ENCODE measurements at places on chromosomes 13 and 19. TPM values are rescaled to one million over a fixed set of nuclear protein-coding genes. Genes with fewer than 3 reads are reported as not detected.

DNA sequence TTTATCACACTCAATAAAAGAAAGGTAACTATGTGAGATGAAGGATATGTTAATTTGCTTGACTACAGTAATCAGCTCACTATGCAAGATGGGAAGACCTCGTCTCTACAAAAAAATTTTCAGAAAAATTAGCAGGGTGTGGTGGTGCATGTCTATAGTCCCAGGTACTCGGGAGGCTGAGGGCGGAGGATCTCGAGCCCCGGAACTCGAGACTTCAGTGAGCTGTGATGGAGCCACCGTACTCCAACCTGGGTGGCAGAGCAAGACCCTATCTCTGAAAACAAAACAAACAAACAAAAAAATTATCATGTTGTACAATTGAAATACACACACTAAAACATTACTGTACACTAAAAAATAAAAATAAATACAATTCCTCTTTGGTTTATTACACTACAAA lies 376.7 kb upstream of the KLHL1 start:
- peaks cover 6% of the 10 kb centered on the region for H3K36me3 ChIP-seq
- H3K4me3 ChIP-seq = no peak overlapping the region
- H3K27me3 ChIP-seq = no peaks in the 10 kb centered on the region
- H3K4me1 ChIP-seq = no peaks in the 10 kb centered on the region
- no peak overlapping the region for H3K27ac ChIP-seq

Gene ZNF112
- total RNA-seq = 14.8 TPM

DNA sequence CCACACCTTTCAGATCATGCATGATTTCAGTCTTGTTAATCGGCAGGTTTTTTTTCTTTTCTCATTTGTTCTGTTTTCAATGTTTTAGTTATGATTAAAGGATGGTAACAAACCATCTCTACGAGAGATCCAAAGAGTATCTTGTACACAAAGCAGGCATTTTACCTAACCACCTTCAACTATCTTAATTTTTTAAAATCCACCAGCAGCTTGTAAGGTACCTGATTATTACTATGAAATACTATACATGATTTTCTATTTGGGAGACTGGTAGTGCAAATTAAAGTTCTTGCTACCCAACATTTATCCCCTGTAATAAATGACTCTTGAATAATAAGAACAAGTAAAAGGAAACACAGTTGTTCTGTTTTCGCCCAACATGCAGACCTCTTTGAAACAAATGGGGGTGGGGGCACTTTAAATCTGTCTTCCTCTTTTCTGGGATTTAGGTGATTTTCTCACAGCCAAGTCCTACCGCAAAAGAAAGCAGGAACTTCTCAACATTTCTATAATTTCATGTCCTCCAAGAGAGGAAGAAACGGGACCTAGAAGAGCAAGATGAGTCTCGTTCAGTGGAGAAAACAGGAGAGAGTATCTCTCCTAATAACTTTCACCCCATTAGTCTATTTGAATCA lies 3.6 kb downstream of the POU4F1 start:
- peaks cover 96% of the 10 kb centered on the region for H3K27me3 ChIP-seq
- H3K4me1 ChIP-seq = peaks cover 19% of the 10 kb centered on the region
- H3K4me3 ChIP-seq = peak overlapping the region; percentile 76
- no peak overlapping the region for H3K27ac ChIP-seq
- no peak for DNase-seq
- peaks cover 6% of the 10 kb centered on the region for H3K36me3 ChIP-seq

DNA sequence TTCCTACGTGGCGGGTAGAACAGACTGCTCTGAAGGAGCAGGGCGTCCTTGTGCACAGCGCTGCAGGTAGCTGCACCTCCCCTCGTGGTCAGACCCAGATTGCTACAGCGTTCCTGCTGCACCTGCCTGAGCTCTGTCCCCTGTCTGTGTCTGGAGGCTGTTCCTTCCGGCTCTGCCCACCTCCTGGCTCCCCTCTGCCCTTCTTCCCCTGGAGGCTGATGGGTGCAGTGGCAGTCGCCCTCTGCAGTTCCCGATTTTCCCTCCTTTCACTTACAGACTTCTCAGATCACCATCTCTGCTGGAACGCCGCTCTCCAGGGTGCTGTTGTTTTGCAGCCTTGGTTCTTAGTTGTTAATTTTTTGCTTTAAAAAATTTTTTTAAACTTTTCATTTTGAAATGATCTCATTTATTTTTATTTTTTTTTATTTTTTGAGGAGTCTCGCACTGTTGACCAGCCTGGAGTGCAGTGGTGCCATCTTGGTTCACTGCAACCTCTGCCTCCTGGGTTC lies 53.6 kb downstream of the SMARCA4 start:
- peaks cover 15% of the 10 kb centered on the region for H3K36me3 ChIP-seq
- no peak for DNase-seq
- no peak overlapping the region for H3K4me3 ChIP-seq
- no peaks in the 10 kb centered on the region for H3K4me1 ChIP-seq
- no peaks in the 10 kb centered on the region for H3K27me3 ChIP-seq

GRCh38 chr13:44331912-44332851 lies 41.4 kb upstream of the SERP2 start:
- no peak overlapping the region for H3K4me3 ChIP-seq
- H3K27me3 ChIP-seq = no peaks in the 10 kb centered on the region
- peak overlapping the region; percentile 68 for H3K27ac ChIP-seq
- peaks cover 11% of the 10 kb centered on the region for H3K4me1 ChIP-seq
- DNase-seq = no peak
- H3K36me3 ChIP-seq = no peaks in the 10 kb centered on the region

GRCh38 chr19:3695986-3696659 lies 4.1 kb downstream of the PIP5K1C start:
- H3K27me3 ChIP-seq = no peaks in the 10 kb centered on the region
- H3K36me3 ChIP-seq = no peaks in the 10 kb centered on the region
- peaks cover 13% of the 10 kb centered on the region for H3K4me1 ChIP-seq
- no peak for DNase-seq

DNA sequence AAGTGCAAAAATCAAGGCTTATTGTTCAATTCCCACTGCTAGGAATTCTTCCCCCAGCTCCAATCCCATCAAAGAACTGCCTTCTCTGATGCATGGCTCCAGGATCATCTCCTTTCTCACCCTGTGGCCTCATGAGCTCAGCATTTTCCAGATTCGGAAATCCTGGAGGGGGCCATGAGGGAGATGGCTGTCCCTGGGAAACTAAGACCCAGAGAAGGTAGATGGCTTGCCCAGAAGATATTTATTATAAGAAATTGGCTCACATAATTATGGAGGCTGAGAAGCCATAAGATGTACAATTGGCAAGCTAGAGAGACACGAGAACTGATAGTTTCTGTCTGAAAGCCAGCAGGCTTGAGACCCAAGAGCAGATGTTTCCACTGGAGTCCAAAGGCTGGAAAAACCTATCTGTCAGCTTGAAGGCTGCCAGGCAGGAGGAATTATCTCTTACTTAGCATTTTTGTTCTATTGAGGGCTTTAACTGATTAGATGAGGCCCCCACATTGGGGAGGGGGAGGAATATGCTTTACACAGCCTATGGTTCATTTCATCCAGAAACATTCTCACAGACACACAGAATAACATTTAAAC lies 58.6 kb downstream of the GADD45B start:
- no peak for DNase-seq
- H3K36me3 ChIP-seq = peaks cover 3% of the 10 kb centered on the region
- H3K27ac ChIP-seq = peak overlapping the region; percentile 90
- H3K27me3 ChIP-seq = no peaks in the 10 kb centered on the region
- H3K4me3 ChIP-seq = no peak overlapping the region
- peaks cover 15% of the 10 kb centered on the region for H3K4me1 ChIP-seq

DNA sequence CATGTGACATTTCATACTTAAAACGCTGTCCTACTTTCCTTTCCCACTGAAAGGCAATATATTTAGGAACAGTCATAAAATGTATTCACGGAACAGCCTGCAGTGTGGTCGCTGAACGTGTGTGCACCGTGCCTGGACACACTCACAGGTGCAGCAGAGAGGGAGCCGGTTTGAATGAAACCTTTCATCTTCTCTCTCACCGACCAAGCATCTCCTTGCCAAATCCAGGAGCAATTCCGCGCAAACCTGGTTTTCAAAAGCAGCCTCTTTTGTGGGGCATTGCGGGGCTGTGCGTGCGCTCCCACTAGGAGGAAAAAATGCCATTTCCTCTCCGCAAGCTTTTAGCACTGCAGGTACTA lies 1.0 kb downstream of the DCLK1 start:
- peaks cover 50% of the 10 kb centered on the region for H3K27me3 ChIP-seq
- peaks cover 9% of the 10 kb centered on the region for H3K4me1 ChIP-seq
- H3K4me3 ChIP-seq = peak overlapping the region; percentile 96
- no peak for DNase-seq
- H3K27ac ChIP-seq = peak overlapping the region; percentile 70

DNA sequence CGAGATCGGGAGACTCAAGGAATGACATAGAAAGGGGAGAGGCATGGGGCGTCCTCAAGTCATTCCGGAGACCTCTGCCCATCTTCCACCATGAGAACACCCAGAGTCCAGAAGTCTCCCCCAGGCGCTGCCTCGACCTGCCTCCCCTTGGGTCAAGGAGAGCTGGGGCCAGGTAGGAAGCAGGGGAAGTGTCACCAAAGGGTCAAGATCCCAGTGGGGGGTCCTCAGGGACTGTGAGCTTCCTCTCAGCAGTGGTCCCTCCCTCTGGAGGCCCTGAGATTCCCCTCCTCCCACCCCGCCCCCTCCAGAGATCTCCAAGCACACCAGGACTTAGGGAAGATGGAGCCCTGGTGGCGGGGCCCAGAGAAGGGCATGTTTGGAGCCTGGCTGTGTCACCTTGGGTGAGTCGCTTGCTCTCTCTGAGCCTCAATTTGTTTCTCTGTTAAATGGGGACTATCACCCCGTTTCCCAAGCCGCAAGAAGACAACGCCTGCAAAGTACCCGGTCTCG lies 919 bp downstream of the DACT3 start:
- H3K4me1 ChIP-seq = peaks cover 31% of the 10 kb centered on the region
- H3K27me3 ChIP-seq = peaks cover 11% of the 10 kb centered on the region
- H3K36me3 ChIP-seq = no peaks in the 10 kb centered on the region

GRCh38 chr13:36829753-36830152 lies 10.7 kb downstream of the RFXAP start:
- DNase-seq = no peak
- H3K4me3 ChIP-seq = no peak overlapping the region
- H3K27me3 ChIP-seq = no peaks in the 10 kb centered on the region
- no peaks in the 10 kb centered on the region for H3K4me1 ChIP-seq
- no peak overlapping the region for H3K27ac ChIP-seq
- no peaks in the 10 kb centered on the region for H3K36me3 ChIP-seq

GRCh38 chr19:18254546-18255503 lies 19.4 kb downstream of the IQCN start:
- H3K27me3 ChIP-seq = peaks cover 31% of the 10 kb centered on the region
- DNase-seq = no peak
- no peaks in the 10 kb centered on the region for H3K4me1 ChIP-seq
- H3K4me3 ChIP-seq = no peak overlapping the region

Gene PDCD2L
- total RNA-seq = 15.1 TPM

GRCh38 chr19:32224371-32225244 lies 120.8 kb upstream of the ZNF507 start:
- DNase-seq = peak; percentile 76
- peaks cover 6% of the 10 kb centered on the region for H3K4me1 ChIP-seq
- peaks cover 70% of the 10 kb centered on the region for H3K27me3 ChIP-seq
- peak overlapping the region; percentile 78 for H3K4me3 ChIP-seq
- H3K36me3 ChIP-seq = no peaks in the 10 kb centered on the region

GRCh38 chr13:32734511-32734910 lies 148.3 kb downstream of the PDS5B start:
- peaks cover 15% of the 10 kb centered on the region for H3K4me1 ChIP-seq
- no peak for DNase-seq
- peaks cover 20% of the 10 kb centered on the region for H3K36me3 ChIP-seq
- H3K4me3 ChIP-seq = no peak overlapping the region
- no peaks in the 10 kb centered on the region for H3K27me3 ChIP-seq

Gene MAST1
- 17.7 TPM for total RNA-seq

GRCh38 chr13:36526897-36527296 lies 94.6 kb downstream of the CCNA1 start:
- no peaks in the 10 kb centered on the region for H3K36me3 ChIP-seq
- H3K27ac ChIP-seq = no peak overlapping the region
- DNase-seq = no peak
- no peaks in the 10 kb centered on the region for H3K27me3 ChIP-seq
- no peaks in the 10 kb centered on the region for H3K4me1 ChIP-seq

Gene CEACAM8
- not detected for total RNA-seq

DNA sequence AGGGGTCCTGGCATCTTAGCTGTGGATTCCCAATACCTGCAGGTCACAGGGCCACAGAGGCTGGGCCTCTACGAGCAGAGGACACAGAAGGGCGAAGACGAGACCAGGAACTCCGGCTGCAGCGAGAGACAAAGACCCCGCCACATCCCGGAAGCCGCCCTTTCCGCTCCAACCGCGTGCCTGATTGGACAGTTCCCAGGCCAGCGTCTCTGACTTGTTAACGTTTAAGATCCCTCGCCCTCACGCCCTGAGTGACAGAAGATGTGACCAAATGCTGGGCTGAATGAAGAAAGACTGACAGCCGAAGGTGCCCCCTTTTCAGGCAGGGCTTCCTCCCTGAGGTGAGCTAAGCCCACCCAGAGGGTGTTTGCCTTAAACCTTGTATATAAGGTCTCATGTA lies at the start of gene ZNF98:
Gene ZNF98 (minus strand): TSS at position 136 of the 400 bp plus-strand sequence. CDS start 122 bp downstream, at position 14.
- H3K4me3 ChIP-seq = no peak within 1 kb of the TSS
- H3K4me1 ChIP-seq = no peaks in the 10 kb centered on the region
- DNase-seq = no peak
- no peak within 1 kb of the TSS for H3K27ac ChIP-seq

Gene TGFBR3L
- total RNA-seq = 0.44 TPM

DNA sequence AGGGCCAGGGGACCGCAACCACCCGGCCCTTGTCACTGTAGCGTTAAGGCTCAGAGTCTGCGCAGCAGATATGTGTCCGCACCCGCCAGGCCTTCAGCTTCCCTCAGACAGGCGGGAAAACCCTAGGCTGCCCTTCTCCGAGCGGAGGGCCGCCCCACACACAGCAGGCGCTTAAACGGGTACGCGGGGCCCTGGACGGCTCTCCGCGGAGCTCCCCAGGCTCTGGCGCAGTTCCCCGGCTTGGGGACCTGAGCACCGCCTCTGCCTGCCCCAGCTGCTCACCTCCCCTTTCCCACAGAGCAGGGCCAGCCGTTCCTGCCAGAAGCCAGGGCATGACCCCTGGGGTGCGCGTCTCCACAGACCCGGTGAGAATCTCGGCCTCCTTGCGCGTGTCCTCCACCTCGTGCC lies 593 bp downstream of the ZNF135 start:
- peaks cover 32% of the 10 kb centered on the region for H3K36me3 ChIP-seq
- DNase-seq = no peak
- H3K4me3 ChIP-seq = peak overlapping the region; percentile 27
- no peaks in the 10 kb centered on the region for H3K27me3 ChIP-seq

Gene CYP2S1
- 0.39 TPM for total RNA-seq

Gene TBC1D17
- 30.5 TPM for total RNA-seq

Gene MBD3L2
- total RNA-seq = not detected
